Fibroblast of lung (primary cell): ENCODE measurements at places on chromosomes 4 and X. TPM values are rescaled to one million over a fixed set of nuclear protein-coding genes. Genes with fewer than 3 reads are reported as not detected.

GRCh38 chrX:6149060-6149872, 79.4 kb downstream of the NLGN4X start:
- no peaks in the 10 kb centered on the region for H3K4me1 ChIP-seq
- peak; percentile 40 for DNase-seq
- no peaks in the 10 kb centered on the region for H3K36me3 ChIP-seq
- H3K27me3 ChIP-seq = no peaks in the 10 kb centered on the region
- H3K4me3 ChIP-seq = no peak overlapping the region

TLR8 gene
- total RNA-seq = not detected in 2 replicates

CLIC2 gene
- total RNA-seq = 6.7 and 11.7 TPM in 2 replicates

GRCh38 chr4:20652226-20652885, 47.9 kb upstream of the PACRGL start:
- H3K36me3 ChIP-seq = no peaks in the 10 kb centered on the region
- H3K27ac ChIP-seq = no peak overlapping the region
- peak; percentile 40 for DNase-seq
- H3K4me1 ChIP-seq = no peaks in the 10 kb centered on the region

LPAR4 gene
- total RNA-seq = 0.50 and 0.51 TPM in 2 replicates

- no peak overlapping the region for H3K27ac ChIP-seq
- H3K36me3 ChIP-seq = no peaks in the 10 kb centered on the region
- H3K4me1 ChIP-seq = peaks cover 3% of the 10 kb centered on the region
These were observed 59.0 kb downstream of the NFKB1 start for GRCh38 chr4:102560115-102560514.

- no peak overlapping the region for H3K27ac ChIP-seq
- H3K4me3 ChIP-seq = no peak overlapping the region
- no peaks in the 10 kb centered on the region for H3K27me3 ChIP-seq
- H3K36me3 ChIP-seq = no peaks in the 10 kb centered on the region
- DNase-seq = no peak
- H3K4me1 ChIP-seq = no peaks in the 10 kb centered on the region
These were observed 106.4 kb downstream of the PSAPL1 start for GRCh38 chr4:7328162-7328912.

XAGE1A gene
- not detected in 2 replicates for total RNA-seq

ELF4 gene
- 5.9 and 9.9 TPM in 2 replicates for total RNA-seq
